Cortex of kidney (tissue), 1 donor: ENCODE measurements at places on chromosomes 11 and 22.

- no peak for DNase-seq
Observed at GRCh38 chr22:42887523-42888507, 30.7 kb upstream of the ARFGAP3 start.

GRCh38 chr22:40024201-40025061, 29.7 kb downstream of the FAM83F start:
- no peak for DNase-seq

- no peak for DNase-seq
Observed at GRCh38 chr11:19499026-19499669, 213.5 kb upstream of the NAV2 start.

GRCh38 chr22:48738204-48738980, 1089.3 kb downstream of the BRD1 start:
- no peak for DNase-seq

DNA sequence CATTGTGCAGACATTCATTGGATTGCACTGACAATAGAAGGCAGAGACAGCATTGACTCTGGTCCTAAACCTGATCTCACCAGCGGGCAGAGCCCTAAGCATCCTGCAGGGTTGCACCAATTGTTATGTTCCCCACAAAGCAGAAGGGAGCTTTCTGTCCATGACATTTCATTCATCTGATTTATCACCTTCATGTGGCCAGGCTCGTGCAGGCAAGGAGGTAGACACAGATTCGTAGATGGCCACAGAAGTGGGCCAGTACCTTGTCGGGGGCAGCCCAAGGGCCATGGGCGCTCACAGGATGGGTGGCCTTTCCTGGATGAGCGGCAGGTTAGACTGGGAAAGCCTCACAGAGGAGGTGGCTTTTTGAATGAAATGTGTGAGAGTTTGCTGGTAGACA, 2.9 kb downstream of the TSKU start:
- DNase-seq, result no peak

DNA sequence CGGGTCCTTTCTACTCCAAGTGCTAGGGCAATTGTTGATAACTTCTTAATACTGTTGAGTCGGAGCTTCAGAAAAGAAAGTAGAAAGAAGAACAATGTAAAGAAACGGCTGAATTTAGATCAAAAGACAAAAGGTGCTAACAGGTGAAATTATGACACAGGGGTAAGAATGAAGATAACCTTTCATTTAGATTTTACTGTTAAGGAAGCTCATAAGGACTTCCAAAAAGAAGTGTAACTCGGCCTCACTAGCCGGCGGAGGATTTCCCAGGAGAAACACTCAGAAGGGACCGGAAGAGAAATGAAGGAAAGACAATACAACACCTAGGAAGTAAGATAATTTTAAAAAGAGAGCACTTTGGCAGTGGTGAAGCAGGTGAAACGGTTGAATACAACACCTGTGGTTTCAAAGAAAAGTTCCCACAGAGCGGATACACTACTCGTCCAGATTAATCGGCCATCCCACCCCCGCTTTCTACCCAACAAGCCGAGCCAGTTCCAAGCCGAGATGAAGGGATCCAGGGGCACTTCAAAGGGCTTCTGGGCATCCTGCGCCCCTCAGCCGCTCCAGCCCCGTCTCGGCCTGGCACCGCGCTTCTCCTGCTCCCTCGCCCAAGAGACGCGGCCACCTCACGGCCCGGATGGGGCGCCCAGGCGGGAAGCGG, 737 bp downstream of the PPP2R1B start:
- no peak for DNase-seq

DNA sequence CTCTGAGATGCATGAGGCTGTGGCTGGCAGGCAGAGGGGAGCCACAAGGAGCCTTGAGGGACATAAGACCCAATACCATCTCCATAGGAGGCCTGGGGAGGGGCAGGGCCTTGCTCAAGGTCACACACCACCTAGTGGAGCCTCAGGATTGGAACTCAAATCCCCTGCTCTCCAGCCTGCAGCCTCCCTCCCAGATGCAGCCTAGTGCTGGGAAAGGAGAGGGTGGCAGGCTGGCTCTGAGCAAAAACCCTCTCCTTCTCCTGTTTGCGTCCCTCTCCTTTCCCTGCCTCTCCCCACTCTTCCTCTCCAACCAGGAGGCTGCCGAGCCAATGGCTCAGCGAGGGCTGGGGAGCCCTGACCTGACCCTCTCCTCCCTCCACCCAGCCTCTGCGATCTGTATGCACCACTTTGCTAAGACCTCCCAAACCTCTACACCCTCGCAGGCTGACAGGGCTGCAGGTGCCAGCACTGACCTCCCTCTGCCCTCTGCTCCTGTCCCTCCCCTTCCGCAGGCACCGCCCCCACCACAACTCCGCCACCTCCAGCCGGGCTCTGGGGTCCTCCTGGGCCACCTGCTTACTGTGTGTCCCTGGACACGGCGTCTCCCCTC, 14.7 kb downstream of the IGLL1 start:
- no peak for DNase-seq

GRCh38 chr11:125276619-125276976, 112.0 kb downstream of the PKNOX2 start:
- DNase-seq, result no peak

- no peak for DNase-seq
Observed at GRCh38 chr11:123313262-123313661, 116.8 kb upstream of the GRAMD1B start.
